Posterior vena cava (tissue), 2 donors: ENCODE measurements at places on chromosomes 6 and 20. TPM values are rescaled to one million over a fixed set of nuclear protein-coding genes. Genes with fewer than 3 reads are reported as not detected.
A peak's percentile ranks its signal among the peaks of the same experiment; 100 is the strongest.

Gene F13A1
- total RNA-seq: 100 TPM

GRCh38 chr6:143894655-143895054 lies 30.4 kb downstream of the ZC2HC1B start:
- no peak for DNase-seq

DNA sequence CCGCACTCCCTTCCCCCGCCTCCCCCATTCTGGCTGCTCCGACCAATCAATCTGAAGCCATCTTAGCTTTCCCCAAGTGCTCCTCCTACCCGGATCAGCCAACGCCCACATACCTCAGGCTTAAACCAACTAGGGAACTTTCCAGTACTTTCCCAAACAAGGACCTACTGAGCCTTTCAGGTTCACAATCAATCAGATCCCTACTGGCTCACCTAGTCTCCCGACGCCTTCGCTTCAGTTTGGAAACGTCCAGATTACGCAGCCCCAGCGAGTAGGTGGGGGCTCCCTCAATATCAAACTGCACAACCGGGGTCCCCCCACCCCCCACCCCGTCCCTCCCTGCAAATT lies 432 bp downstream of the HSPA1L start:
- peak; percentile 98 for DNase-seq

DNA sequence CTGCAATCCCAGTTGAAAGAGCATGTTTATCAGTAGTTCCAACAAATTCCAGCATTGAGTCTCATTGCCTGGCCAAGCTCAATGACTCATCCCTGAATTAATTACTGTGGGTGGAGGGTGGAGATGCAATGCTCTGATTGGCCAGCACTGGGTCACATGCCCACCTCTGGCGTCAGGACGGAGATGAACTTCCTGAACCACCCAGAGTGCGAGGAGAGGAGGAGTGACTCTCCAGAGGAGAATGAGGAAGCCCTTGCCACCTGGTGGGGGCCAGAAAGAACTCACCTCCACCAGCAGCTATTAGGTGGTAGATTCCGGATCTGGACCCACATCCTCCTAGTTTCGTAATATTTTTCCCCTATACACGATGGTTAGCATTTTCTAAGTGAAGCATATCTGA lies 283.9 kb downstream of the TBC1D7 start:
- DNase-seq: no peak

Gene APCDD1L
- total RNA-seq: 0.88 TPM

DNA sequence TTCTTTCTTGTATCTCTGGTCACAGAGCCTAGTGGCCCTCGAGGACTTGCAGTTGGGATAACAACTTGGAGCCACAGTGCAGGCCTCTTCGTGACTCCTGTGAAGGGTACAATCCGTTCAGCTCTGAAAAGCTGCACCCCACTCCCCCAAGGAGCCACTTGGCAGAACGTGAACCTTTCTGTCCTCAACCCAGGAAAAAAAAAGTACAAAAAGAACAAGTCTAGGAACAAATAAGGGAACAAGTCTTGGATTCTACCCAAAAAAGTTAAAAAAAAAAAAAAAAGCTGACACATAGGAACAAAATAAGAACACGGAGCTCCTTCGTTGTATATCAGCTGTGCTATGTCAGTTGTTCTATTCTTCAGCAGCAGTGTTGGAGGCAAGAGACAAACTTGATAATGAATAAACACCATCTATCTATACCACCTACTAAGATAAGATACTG lies 77.9 kb upstream of the TULP1 start:
- DNase-seq: no peak

DNA sequence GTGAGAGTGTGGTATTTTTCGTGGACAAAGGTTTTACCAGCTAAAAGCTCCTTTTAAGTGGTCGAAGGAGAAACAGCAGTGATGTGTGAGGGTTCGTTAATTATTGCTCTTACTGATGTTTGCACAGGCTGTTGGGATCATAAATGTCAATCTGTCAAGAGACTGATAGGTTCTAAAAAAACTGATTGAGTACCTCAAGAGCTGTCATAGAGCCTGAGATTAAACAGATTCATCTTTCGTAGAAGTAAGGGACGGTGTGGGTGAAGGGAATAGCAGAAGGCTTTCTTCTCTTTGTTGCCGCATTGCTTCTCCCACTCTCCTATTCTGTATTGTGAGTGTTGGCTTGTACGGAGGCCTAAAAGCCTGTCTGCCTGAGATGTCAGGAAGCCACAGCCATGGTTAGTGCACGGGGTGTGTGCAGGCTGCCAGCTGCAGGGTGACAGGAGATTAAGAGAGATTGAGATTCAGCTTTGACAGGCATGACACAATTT lies 291.0 kb downstream of the ZFAND3 start:
- DNase-seq: no peak

GRCh38 chr6:83439201-83439600 lies 8.3 kb upstream of the ME1 start:
- no peak for DNase-seq

Gene HFE
- 11.8 TPM for total RNA-seq

- DNase-seq: no peak
Observed at GRCh38 chr6:130879826-130880225, 52.6 kb downstream of the SMLR1 start.

GRCh38 chr20:59456342-59457279 lies 147.7 kb upstream of the PHACTR3 start:
- no peak for DNase-seq

DNA sequence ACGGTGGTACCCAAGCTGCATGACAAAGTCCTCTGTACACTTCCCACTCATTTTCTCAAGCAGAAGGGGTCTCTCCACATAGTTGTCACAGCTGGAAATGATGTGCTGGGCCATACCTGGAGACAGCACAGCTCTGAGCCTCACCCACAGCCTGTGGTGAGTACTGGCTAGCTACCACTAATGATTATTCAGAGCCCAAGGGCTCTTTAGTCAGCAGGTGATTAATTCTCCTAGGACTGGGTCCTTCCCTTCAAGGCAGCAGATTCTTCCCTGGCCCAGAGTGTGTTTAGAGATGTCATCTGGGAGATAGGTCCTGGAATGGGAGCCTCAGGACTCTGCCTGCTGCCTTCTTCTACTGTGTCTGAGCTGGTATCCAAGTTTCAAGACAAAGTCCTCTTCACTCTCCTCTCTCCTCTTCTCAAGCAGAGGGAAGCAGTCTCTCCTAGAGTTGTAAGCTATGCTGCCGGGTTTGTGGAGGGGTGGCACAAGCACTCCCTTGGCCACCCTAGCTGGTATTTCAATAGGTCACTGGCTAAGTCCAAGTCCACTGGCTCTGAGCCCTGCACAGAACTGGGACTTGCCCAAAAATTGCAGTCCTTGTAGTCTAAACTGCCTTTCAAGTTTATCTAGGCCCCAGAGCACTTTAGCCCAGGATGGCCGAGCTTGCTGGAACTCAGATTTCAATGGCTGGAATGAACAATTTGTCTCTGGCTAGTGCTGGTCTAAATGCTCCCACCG lies 49.8 kb upstream of the VGLL2 start:
- DNase-seq: no peak

GRCh38 chr6:4355241-4355640 lies 219.9 kb upstream of the ECI2 start:
- peak; percentile 80 for DNase-seq

Gene C6orf15
- not detected for total RNA-seq

DNA sequence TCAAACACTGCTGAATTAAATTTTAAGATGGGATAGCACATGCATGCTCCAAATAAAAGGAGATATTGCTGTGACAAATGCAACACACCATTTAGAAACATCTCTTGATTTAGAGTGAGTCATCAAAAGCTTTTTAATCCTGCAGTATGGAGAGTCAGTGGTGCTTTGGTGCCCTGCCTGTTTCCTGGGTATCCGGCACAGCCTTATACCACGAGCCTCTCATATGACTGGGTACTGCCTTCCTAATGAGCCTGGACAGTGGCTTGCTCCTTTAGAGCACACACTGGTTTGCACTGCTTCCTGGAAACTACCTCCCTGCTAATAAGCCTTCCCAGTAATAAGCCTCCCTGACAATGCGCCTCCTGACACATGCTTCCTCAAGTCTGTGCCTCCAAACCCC lies 65.3 kb upstream of the KCNK16 start:
- no peak for DNase-seq

GRCh38 chr6:64123761-64124633 lies 488.4 kb downstream of the PHF3 start:
- DNase-seq: no peak

- DNase-seq: no peak
Observed at GRCh38 chr6:37006793-37007339, 1.4 kb downstream of the FGD2 start.

DNA sequence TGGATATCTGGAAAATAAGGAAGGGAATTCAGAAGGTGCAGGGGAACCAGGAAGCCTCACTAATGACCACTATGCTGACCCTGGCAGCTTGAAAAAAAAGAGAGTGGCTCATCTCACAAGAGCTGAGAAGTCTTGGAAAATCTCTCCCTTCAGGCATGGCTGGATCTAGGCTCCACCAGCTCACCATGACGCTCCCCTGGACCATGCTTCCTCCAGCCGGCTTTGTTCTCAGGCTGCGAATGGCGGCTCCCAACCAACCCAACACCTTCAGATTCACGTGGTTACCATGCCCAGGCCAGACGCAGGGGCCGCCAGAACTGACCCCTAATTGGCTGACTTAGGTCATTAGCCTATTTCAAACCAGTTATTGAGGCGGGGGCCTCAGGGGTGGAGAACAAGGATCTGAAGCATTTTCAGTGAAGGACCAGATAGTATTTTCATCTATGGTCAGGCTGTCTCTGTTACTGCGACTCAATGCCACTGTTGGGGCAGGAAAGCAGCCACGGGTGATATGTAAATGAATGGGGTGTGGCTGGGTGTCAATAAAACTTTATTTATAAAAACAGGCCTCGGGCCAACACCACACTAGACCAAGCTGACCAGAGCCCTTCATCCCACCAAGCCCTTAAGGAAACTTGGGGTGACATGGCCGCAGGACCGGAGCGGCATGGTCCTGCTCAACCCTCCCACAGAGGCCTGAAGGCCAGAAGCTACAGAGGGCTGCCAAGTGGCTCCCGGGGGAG lies 159.7 kb downstream of the TAF4 start:
- no peak for DNase-seq

DNA sequence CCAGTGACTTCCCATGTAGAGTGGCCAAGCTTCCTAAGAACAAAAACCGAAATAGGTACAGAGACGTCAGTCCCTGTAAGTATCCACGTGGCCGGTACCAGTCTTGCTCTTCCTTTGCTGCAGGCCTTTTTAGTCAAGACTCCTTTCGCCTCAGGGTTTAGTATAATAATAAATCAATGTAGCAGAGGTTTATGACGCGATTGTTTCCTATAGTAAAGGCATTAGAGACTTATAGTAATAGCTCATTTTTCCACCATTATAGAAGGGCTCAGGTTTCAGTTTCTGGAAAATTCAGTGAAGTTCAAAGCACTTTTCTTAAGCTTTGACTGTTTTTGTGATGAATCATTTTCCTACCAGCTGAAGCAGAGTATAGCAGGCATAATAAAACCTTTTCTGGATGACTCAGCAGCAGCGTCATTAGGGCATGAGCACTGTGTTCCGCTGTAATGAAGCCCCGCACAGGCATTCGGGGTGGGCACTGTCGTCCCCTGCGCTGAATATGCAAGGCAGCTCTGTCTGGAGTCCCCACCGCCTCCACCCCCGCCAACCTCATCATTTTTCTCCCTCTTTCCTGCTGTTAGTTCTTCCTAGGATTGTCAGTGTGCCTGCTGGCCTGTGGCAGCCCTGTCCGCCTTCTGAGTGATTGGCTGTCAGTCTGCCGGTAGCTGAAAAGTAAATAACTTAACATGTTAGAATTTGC lies 51.3 kb downstream of the PTPN1 start:
- DNase-seq: no peak

- DNase-seq: no peak
Observed at GRCh38 chr6:126261792-126262421, 78.0 kb upstream of the CENPW start.

DNA sequence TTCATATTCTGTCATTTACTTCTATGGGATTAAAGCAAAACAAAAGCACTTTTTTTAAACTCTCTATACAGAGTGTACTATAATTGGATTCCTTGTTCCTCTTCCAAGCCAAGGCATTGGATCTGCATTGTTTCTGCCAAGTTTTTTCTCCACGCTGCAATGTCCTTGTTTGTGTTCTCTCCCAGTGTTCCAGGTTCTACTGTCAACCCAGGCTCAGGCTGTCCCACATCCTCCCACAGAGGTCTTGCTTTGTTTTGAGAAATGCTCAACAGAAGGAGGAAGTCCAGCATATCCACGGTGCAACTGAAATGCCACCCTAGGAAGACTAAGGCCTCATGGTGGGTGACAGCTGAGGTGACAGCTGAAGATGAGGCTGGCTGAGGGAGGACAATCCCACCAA lies 287.1 kb upstream of the PRDM1 start:
- DNase-seq: no peak

GRCh38 chr20:23374441-23374840 lies 12.5 kb downstream of the GZF1 start:
- no peak for DNase-seq

DNA sequence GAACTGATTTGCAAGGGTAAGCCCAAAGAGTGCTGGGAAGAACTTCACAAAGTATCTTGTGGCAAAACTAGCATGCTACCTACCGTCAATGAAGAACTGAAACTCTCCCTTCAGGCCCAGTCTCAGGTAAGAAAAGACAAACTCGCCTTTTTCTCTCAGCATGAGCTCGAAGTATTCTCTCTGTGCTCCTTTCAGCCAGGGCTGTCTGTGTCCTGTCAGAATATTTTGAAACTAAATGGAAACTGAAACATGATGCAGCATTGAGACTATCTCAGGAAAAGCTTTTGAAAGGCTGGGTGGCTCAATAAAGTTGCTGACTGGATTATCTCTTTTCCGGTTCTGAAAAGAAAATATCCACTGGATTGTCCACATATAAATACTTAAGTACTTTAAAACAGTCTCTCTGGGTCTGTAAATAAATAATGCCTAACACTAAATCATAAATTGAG lies 696 bp downstream of the CALHM5 start:
- DNase-seq: no peak

Gene SNAI1
- total RNA-seq: 8.6 TPM

- DNase-seq: no peak
Observed at GRCh38 chr6:144285548-144285797, 338 bp downstream of the UTRN start.

GRCh38 chr6:132199343-132199742 lies 201.9 kb downstream of the MOXD1 start:
- DNase-seq: no peak

DNA sequence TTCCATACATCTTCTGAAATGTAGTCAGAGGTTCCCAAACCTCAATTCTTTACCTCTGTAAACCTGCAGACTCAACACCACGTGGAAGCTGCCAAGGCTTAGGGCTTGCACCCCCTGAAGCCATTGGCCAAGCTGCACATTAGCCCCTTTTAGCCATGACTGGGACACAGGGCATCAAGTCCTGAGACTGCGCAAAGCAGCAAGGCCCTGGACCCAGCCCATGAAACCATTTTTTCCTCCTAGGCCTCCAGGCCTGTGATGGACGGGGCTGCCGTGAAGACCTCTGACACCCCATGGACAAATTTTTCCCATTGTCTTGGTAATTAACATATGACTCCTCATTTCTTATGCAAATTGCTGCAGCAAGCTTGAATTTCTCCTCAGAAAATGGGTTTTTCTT lies 727.8 kb downstream of the C6orf118 start:
- DNase-seq: no peak

Gene PPP1R16B
- total RNA-seq: 11.7 TPM

GRCh38 chr6:93927731-93928130 lies 508.4 kb upstream of the EPHA7 start:
- DNase-seq: no peak

Gene C4B
- 45.4 TPM for total RNA-seq
